ENCODE measurements at places on chromosomes 7 and 10. TPM values are rescaled to one million over a fixed set of nuclear protein-coding genes. Genes with fewer than 3 reads are reported as not detected.
A peak's percentile ranks its signal among the peaks of the same experiment; 100 is the strongest.

- DNase-seq: no peak
These were observed 170.0 kb upstream of the MKLN1 start for GRCh38 chr7:131157530-131158243.

DNA sequence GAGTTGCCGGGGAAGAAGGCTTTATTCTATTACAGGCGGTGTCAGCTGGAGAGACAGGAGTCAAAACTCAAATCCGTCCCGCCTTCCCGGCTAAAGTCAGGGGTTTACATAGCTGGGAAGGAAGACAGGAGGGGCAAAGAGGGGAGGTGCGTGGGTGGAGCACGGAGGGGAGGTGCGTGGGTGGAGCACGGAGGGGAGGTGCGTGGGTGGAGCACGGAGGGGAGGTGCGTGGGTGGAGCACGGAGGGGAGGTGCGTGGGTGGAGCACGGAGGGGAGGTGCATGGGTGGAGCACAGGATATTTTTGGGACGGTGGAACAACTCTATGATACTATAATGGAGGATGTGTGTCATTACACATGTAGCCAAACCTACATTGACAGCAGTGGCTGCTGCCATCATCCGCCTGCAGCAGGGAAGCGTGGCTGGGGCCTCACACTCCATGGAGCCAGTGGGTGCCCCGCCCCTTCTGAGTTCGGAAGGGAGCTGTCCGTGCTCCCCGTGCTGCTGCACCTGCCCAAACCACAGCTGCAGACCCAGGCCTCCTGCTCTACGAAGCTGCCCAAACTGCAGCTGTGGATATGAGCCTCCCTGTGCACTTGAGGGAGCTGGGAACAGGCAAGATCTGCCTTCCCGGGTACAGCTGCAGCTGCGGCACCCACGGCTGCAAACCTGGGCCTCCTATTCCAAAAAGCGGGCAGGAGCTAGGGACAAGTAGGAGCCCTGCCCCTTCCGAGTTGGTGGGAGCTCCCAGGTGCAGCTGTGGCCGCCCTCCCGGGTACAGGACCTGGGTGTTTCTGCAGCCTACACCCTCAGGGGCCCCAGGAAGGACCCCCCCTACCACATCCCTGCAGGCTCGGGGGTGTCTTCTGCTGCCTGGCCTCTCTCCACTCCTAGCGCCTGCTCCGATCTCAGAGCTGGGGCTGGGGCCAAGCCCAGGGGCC, 119.4 kb downstream of the DYNC2I1 start:
- DNase-seq: no peak

DNA sequence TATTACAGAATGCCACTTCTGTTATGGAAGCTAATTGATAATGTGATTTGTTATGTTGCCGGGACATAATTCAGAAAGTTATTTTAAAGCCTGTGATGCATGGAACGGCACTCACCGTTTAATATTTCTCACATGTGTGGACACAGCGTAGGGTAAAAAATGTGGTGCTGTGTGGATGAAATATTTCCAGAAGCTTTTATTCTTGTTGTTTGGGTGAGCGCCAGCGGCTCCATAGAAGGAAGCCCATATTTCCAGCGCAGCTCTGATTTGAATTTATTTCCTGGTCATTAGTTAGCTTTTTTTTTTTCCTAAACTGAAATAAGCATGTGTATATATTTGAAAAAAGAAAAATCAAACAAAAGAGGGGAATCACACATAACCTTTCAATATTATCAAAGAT, 20.2 kb upstream of the NKX6-2 start:
- no peak for DNase-seq

- DNase-seq: peak; percentile 7
These were observed 82.4 kb downstream of the SHH start for GRCh38 chr7:155729847-155730246.

DNA sequence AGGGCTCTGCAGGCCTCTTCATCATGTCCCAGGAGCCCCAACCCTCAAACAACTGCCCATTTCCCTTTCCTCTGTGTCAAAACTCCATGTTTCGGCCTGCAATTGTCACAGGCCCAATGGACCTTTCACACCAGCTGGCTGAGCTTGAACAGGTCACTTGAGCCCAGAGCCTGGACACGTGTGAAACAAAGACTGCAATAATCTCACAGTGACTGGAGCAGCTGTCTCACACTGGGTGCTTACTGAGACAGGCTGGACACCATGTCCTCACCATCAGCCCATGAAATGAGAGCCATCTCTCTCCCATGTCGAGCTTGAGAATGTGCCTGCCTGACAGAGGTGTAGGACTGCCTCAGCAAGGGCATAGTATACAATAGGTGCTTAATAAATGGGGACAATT, 19.5 kb upstream of the EIF5AL1 start:
- DNase-seq: no peak

GRCh38 chr7:116731445-116732335, 59.7 kb downstream of the MET start:
- DNase-seq: no peak

DNA sequence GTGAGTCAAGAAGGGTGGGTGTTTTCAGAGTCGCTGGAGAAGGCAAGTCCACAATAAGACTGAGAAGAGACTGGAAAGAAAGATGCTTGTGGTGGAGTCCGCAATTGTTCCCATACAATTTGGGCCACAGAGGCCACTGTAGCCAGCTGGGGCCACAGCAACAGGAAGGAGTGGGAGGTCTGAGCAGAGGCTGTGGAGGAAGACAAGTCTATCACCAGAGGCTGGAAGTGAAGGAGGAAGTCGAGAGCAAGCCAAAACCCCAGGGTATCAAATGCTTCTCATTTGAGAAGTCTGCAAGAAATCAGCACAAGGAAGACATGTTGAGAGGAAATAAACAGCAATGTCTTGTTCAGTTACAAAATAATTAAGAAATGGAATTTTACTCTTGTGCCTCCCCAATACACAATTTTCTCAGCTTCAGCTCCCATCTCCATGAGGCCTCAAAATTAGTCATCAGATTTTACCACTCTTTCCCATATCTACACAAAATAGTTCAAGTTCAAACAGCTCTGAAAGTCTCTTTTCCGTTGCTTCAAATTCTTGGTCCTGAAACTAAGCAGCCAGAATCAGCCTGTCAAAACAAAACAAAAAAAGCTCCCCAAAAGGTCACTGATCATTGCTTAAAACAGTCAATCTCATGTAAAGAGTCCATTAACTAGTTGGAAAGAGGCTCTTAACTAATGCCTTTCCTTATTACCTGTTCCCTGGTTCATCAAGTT, 31.6 kb downstream of the SLC16A12 start:
- no peak for DNase-seq

DNA sequence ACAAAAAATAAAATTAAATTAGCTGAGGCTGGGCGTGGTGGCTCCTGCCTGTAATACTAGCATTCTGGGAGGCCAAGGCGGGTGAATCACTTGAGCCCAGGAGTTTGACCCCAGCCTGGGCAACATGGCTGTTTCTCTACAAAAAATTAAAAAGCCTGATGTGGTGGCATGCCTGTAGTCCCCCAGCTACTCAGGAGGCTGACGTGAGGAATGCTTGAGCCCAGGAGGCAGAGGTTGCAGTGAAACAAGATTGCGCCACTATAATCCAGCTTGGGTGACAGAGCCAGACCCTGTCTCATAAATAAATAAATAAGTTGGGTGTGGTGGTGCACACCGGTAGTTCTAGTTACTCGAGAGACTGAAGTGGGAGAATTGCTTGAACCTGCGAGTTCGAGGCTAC, 65.1 kb downstream of the GNA12 start:
- no peak for DNase-seq

DNA sequence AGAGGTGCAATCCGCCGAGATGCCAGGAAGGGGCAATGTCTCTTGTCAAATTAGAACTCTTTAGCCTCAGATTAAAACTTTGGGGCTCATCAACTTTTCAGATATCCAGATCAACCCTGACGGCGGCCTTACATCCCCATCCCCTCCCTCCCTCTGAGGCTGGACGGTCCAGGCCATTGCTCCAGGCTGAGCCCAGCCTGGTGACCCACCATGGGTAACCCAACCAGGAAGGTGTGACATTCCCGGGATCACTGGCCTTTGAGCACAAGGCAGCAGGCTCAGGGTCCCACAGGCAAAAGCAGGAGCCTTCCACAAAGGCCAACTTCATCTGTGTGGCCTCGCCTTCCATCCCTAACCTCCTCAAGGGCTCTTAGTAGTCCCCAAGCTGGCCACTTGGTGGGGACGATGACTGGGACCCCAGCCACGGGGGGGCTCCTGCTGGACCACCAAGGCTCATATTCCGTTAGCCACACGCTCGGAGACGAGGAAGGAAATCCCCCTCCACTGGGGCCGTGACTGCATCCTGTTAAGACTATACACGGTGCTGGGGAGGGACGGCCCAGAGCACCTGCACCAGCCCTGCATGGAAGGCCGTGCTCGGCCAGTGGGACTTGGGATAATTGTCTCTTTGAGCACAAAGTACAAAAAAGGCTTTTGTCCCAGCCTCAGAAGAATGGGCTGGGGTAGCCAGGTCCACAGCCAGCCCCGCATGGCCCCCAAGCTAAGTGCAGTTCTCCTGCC, 62.8 kb downstream of the ZRANB1 start:
- no peak for DNase-seq

DNA sequence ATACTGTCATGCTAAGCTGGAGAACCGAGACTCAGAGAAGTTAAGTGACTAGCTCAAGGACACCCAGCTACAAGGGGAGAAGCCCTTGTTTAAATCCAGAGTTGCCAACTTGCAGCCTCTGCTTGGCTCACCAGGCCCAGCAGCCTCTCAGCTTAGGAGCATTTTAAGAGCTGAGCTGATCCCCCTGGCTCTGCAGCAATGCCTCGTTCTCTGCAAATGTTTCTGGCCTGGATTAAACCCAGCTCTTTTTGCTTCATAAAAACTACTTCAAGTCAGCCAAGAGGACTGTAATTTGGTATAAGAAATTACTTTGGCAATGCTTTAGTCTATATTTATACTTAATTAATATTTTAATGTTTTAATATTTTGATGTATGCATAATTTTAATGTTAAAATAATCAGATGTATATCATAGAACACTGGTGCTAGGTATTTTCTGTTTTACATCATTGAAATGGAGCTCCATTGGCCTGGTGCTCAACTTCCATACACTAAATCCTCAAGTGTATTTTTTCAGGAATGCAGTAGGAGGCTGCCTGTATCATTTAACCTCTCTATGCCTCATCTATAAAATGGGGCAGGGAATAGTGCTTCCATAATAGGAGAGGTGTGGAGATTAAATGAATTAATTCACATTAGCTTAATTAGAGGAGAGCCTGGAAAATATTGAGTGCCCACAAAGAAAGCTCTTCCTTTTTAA, 184.2 kb downstream of the EMX2 start:
- no peak for DNase-seq

DNA sequence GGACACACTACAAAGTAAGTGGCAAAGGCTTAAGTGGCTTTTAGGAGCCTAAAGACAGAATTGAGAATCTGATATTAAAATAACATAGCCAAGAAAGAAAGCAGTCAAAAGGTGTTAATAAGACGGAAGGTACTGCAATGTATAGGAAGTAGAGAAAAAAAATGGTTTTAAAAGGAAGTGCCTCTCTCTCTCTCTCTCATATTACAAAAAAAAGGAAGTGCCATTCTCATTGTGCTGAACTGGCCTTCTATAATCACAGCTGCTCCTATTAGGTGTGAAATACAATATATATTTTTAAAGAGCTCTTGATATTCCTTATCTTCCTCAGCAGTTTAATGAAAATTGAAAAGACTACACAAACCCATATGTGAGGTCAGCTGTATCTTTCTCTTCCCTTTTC, 199.4 kb upstream of the NPVF start:
- no peak for DNase-seq

DNA sequence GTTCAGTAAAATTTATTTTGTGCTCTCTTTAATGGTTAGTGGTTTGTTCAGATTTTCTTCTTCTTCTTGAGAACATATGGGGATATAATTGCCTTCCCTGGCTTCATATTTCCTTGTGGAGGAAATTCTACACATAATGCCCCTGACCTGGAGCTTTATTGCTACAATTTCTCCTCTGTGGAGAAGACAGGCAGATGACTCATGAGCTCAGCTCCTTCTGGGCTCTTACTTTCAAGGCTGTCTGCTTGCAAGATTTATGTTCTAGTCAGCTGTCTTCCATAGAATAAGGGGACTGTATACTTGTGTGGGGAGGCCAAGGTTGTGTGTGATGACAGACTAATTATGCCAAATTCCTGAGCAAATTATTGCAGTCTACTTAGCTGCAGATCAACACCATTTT, 1.6 kb downstream of the LRRD1 start:
- DNase-seq: peak; percentile 2

DNA sequence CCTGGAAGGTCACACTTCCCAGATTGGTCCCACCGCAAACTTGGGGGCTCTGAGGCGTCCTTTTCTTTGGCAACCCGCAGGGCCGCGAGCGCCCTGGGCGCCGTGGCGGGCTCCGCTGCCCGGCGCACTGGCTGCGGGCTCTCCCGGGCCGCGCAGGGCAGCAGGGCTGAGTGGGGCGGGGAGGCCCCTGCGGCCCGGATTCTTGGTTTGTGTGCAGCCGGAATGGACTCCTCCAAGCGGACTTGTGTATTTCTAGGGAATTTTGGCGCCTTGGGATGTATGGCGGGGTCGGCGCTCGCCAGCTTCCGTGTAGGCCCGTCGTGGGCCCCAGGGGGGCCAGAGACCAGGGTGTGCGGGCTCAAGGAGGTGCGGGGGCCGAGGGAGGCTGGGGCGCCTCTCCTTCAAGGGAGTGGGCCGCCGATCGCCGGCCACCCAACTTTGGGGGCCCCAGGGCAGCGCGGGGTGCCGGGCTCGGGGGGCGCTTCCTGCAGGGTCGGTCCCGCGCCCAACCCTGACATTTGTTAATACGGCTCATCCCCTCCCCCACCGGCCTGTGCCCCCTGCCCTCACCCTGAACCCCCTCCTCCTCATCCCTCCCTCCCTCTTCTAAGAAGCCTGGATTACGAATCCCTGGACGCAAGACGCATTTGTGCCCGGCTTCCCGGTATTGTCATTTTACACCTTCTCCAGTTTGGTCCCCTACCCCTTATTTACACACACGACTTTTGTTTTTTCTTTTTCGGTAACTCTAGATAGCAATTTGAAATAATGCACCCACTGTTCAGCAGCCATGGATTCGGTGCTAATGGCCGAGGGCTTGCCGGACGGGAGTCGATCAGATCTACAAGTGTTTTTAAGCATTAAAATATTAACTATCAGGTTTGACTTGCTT, 2.5 kb downstream of the TCF7L2 start:
- peak; percentile 34 for DNase-seq

GRCh38 chr10:87618566-87619423, 40.9 kb upstream of the PAPSS2 start:
- DNase-seq: no peak

- no peak for DNase-seq
These were observed 700 bp downstream of the H2BK1 start for GRCh38 chr7:151209588-151209987.

GRCh38 chr7:140165422-140165821, 11.4 kb downstream of the KDM7A start:
- no peak for DNase-seq

- DNase-seq: no peak
These were observed 1.8 kb downstream of the REEP3 start for GRCh38 chr10:63522995-63523394.

Gene LAMB4
- polyA plus RNA-seq: 2.0 TPM

Gene FEZF1
- not detected for polyA plus RNA-seq

Gene SGCE
- polyA plus RNA-seq: 89.1 TPM

Gene MEPCE
- 63.4 TPM for polyA plus RNA-seq

Gene CDH23
- 0.96 TPM for polyA plus RNA-seq

Gene NEBL
- 92.3 TPM for polyA plus RNA-seq

Gene ARHGAP12
- polyA plus RNA-seq: 44.0 TPM

Gene PRTFDC1
- 29.7 TPM for polyA plus RNA-seq

Gene BMPER
- polyA plus RNA-seq: 20.4 TPM

Gene C1GALT1
- polyA plus RNA-seq: 54.2 TPM

Gene DDX56
- 122 TPM for polyA plus RNA-seq

Gene GRM8
- 9.5 TPM for polyA plus RNA-seq

Gene TBX20
- polyA plus RNA-seq: not detected

Gene OLAH
- polyA plus RNA-seq: 1.0 TPM

Gene NEUROG3
- polyA plus RNA-seq: not detected

Gene PRSS37
- polyA plus RNA-seq: 0.81 TPM

Gene DENND2A
- 32.9 TPM for polyA plus RNA-seq

Gene MYOF
- 28.0 TPM for polyA plus RNA-seq

Gene C7orf57
- polyA plus RNA-seq: 0.43 TPM
